ENCODE measurements at places on chromosomes 5 and 9.

GRCh38 chr9:138112791-138113600, 235.4 kb downstream of the CACNA1B start:
- no peak for DNase-seq

DNA sequence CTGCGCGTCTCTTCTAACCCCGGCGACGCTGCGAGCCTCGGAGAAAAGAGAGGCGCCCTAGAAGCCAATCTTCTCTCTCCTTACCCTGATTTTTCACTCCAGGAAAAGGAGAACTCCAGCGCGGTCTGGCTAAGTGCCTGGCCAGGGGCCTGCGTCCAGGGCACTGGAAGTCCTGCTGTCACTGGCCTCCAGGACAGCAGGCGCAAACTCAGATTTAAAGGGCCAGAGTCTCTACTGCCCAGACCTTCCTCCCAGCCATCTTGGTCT, 553 bp upstream of the FOXB2 start:
- no peak for DNase-seq

DNA sequence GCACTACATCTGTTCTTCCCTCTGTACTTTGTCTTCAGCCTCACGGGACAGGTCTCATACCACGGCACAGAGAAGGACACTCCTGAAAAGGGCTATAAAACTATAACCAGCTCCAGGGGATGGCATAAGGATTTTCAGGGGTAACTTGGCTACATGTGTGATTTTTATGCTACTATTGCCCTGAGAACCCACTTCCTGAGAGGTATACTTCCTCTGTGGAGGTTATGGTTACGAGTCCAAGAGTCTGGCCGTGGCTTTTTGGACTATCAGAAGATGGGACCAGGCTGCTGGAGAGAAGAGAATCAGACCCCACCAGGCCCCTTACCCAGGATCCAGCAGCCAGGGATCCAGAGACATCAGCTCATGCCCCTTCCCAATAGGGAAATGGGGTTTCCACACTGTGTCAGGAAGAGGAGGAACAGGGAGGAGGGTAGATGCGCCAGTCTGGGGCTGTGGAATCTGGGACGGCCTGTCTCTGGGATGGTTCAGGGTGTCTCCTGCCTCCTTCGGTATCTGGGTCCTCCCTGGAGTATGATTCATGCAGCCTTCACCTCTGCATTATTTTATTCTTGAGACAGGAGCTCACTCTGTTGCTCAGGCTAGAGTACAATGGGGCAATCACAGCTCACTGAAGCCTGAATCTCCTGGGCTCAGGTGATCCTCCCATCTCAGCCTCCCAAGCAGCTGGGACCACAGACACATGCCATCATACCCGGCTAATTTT, 29.7 kb downstream of the WHRN start:
- no peak for DNase-seq

GRCh38 chr5:16625096-16625495, 8.3 kb upstream of the RETREG1 start:
- no peak for DNase-seq

DNA sequence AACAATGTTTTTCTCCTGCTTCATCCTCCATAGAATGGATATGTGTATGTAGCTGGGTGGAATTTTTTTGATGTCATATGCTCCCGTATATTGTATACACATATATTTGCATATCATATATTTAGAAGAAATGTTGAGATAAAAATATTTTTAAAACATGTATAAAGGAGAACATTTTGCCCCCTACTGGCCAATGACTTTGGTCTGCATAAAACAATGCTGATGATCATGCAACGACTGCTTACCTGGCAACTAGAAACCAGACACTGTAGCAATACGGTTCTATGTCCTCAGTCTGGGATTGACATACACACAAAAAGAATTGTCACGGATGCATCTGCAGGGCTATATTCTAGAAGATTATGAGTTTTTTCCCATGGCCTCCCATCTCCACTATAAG, 503.6 kb downstream of the ELAVL2 start:
- DNase-seq = no peak

GRCh38 chr5:82384034-82384750, 106.0 kb upstream of the RPS23 start:
- no peak for DNase-seq

- DNase-seq = no peak
Observed at GRCh38 chr9:17531642-17532254, 47.1 kb upstream of the SH3GL2 start.

DNA sequence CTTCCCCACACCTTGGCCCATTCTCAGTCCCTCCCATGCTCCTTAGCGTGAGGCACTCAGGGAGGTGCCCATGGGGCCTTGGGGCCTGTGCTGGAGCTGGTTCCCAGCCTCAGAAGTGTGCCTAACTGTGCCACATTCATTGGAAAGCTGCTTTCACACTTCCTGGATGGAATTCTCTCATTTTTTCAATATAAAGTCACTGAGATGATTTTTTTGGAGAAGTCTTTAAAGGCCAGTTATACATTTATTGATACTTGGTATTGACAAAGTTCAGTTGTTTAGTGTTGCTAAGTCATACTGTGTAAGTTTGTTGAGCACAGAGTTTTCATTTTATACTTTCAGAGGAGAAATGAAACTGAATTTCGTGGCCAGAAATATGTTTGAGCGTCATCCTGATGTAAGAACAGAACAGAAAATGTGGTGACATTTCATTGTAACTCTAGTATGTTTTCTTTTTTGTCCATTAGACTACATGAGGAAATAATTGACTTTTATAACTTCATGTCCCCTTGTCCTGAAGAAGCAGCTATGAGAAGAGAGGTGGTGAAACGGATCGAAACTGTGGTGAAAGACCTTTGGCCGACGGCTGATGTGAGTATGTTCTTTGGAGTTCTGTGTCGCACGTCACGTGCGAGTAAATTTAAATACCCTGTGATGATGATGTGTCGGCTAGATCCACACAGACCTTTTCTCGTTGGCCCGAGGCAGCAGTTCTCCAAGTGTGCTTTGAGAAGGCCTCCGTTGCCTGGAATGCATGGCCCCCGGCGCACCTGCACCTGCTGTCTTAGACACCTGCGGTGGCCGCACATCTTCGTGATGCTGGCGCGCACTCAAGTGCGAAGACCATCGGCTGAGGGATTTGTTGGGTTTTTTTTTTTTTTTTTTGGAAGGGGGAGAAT, 24.1 kb downstream of the TENT4A start:
- DNase-seq = no peak

DNA sequence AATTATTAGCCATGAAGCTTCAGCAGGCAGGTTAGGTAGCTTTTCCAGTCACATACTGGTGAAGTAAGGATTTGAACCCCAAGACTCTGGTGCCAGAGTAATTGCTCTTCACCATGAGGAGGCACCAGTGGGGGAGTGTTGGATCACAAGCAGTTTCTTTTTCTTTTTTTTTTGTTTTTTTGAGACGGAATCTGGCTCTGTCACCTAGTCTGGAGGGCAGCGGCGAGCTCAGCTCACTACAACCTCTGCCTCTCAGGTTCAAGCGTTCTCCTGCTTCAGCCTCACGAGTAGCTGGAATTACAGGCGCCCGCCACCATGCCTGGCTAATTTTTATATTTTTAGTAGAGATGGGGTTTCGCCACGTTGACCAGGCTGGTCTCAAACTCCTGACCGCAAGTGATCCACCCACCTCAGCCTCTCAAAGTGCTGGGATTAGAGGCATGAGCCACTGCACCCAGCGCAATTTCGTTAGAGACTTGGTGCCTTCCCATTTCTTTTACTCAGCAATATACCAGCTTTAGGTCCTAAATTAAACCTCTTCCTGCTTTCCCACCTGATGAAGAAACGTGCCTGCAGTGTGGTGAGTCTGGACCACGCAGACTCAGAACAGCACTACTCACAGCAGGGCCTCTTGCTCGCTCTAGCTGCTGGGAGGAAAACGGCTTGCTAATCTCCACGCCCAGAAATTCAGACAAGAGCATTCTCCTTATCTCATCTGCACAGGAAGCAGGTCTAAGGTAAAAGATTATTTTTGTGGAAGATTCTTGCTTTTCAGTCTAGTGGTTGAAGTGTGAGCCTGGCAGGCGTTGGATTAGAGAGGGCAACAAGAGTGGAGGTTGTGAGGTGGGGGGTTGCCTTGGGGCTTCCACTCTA, at the start of gene S100Z:
Gene S100Z (plus strand): TSS at position 596 of the 873 bp plus-strand sequence. CDS start 25,346 bp downstream, outside the sequence.
- no peak for DNase-seq
